ENCODE measurements at places on chromosomes 5 and 9.

GRCh38 chr5:172941067-172941516, 18.1 kb upstream of the RPL26L1 start:
- no peak for DNase-seq

GRCh38 chr5:118593003-118593328, 395.4 kb downstream of the DTWD2 start:
- no peak for DNase-seq

DNA sequence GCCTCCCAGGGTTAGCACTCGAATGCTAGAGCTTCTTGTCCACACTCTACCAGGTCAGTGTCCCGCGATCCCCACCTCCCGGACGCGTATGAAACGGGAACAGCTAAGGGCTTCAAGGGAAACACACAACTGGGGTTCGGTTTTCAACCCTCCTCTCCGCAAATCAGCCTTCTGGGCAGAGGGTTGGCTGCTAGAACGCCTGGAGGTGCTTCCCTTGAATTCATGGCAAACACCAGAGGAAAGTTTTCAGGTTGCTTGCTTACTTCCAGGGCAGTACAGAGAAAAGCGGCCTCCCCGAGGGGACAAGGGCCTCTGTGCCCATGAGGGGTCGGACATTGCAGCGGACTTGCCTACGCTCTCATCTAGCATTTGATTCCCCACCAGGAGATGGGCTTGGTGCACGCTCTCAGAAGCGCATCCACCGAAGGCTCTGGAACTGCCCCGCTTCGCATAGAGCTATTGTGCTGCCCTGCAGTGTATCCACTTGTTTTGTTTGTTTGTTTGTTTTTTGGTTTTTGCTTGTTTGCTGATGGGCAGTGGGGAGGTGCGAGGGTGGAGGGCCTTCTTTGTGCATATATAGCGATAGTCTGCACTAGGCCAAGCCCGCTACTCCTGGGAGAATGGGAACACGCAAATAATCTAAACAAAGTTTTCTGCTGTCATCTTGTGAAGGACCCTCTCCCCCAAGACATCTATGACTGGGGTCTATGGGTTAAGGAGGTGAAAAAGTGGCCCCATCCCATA, 1.3 kb upstream of the DMRT3 start:
- no peak for DNase-seq

DNA sequence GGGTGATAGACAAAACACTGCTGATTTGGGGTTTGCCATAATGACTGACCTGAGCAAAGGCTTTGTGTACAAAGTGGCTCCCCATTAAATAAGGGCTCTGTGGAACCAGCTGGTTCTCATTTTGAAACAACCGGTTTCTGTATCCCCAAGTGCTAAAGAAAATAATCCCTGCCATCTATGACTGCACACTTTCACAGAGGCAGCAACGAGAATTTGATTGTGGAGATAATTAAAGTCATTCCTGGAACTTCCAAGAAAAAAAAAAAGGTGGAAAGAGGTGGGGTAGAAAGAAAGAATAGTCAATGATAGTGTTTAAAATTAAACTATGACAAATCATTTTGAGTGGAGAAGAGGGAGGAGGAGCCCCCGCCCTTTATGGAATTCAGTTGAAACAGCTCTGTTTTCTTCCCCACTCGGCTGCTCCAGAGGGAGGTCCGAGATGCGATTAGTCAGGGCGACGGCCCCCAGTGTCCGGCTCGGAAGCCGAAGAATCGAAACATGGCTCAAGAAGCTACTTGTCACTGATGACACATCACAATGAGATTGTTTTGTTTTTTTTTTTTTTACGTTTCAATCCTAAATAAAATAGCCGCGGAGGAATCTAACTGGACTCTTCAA, 38.4 kb downstream of the EBF1 start:
- DNase-seq: no peak

DNA sequence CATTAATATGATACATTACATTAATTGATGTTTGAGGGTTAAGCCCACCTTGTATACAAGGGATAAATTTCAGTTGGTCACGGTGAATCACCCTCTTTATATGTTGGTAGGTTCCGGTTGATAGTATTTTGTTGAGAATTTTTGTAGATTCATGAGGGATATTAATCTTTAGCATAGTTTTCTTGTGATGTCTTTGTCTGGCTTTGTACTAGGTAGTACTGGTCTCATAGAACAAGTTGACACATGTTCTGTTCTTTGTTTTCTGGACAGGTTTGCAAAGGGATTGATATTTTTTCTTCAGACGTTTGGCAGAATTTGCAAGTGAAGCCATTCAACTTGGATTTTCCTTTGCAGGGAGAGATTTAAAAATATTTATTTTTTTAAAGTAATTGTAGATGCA, 49.1 kb upstream of the CLK4 start:
- no peak for DNase-seq

GRCh38 chr5:154274828-154275185, 84.3 kb downstream of the GALNT10 start:
- DNase-seq: no peak

DNA sequence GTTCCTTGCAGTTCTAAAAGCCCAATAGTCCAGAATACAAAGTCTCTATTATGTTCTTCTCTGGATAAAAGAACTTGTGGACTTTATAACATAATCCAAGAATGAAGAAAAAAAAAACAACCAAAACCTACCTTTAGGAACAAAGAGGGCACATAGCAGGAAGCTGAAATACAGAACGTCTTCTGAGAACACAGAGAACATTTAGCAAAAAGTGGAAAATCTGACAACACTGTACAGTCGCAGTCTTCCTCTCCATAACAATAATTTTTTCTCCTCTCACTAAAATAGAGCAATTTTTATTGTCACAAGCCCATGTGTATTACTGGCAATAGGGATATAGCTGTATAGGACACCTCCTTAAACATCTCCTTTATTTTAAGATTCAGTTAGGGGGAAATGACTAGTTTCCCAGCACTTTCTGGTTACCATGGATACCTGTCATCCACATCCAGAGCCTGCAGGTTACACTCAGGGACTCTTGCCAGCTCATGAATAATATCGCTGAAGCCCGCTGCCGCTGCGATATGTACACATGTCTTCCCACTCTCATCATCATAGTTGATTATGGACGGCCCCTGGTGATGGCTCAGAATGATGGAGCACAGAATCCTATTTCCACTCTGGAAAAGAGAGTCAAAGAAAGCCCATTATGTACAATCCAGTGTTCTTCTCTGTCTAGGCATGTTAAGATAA, 106.5 kb downstream of the ANKRD55 start:
- no peak for DNase-seq

- no peak for DNase-seq
Observed at GRCh38 chr5:148471379-148471778, 87.6 kb downstream of the FBXO38 start.

DNA sequence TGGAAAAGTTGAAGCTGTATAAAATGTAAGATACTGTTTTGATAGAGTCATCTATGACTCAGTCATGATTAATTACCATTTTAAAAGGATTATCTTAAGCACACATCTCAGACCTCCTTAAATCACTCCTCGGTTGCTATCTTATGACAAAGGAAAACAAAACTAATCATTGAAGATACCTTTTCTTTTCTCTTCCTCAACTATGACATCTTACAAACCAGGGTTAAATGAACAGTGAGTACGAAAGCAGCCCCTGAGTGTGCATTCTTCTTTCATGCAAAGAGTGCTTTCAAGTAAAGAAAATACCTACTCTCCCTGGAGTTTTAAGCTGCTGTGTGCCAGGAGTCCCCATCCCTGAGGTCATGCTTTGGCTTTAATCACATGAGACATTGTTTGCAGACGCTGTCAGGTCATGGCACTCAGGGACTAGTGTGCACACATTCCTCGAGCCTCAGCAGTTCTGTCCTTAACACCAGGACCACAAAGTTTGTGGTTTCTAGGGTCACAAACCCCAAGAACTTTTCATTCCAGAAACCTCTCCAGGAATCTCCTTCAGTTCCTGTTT, 86.7 kb upstream of the ICE1 start:
- no peak for DNase-seq

- no peak for DNase-seq
Observed at GRCh38 chr5:111942661-111943401, 185.8 kb upstream of the NREP start.

GRCh38 chr5:149834246-149834855, 104.2 kb downstream of the PPARGC1B start:
- DNase-seq: peak; percentile 63

DNA sequence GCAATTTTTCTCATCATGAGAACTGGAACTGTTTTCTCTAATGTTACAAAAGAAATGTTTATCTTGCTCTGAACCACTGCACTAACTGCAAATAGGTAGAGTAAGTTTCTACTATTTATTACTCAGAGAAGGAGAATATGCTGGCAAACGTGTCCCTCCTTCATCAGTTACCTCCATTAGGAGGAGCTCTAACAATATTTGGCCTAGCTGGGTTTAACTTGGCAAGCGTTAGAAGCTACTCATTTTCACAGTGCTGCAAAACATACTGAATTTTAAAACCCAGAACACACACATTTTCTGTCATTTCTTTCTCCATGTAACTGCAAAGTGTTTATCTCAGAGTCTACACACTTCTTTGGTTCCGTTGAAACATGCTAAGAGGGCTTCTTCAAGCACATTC, 101.0 kb upstream of the GABRG2 start:
- DNase-seq: no peak

DNA sequence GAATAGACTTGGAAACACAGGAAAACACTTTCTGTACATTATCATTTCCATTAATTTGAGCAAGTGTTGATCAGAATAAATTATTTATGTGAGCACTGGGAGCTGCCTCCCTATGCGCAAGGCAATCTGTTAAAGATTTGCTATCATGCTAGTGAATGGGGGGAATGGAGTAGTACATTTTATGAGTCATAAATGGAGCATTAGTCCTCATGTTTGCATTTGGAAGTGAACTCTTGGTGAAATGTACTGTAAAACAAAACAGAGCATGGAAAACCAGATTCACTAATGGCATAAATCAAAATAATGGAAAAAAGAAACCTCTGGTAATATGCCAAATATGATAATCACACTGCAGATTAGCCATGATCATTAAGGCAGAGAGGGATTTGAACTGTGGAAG, 40.5 kb upstream of the TMC1 start:
- DNase-seq: no peak

DNA sequence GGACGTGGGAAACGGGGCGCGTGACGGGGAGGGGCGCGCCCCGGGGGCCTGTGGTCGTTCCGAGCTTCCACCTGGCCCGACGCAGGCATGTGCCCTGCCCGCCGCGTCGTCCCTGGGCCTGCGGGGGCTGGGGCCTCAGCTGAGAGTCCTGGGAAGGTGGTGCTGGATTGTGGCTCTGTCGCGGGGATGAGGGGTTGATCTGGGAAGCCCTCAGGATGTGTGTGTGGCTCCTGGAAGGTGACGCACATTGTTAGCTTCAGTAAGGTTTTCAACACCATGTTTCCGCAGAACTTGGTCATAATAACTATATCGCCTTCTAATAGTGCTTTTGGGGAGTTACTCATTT, 589.1 kb downstream of the MTRR start:
- peak; percentile 10 for DNase-seq

DNA sequence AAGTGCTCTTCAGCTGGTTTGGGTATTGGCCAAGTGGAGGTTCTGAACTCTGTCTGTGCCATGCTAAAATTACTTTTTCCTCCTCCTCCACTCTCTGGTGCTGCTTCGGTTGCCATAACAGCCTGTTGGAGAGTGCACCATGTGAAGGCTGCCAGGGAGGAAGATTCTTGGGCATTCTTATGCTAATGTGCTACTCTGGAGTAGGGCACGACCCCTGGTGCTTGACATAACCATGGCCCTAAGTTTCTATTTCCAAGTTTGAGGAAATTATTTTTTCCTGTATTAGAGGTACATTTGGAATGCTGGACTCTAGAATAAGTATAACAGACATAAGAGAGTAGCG, 111.6 kb downstream of the ARHGAP26 start:
- no peak for DNase-seq

GRCh38 chr9:91419222-91420191, 4.1 kb downstream of the NFIL3 start:
- no peak for DNase-seq

DNA sequence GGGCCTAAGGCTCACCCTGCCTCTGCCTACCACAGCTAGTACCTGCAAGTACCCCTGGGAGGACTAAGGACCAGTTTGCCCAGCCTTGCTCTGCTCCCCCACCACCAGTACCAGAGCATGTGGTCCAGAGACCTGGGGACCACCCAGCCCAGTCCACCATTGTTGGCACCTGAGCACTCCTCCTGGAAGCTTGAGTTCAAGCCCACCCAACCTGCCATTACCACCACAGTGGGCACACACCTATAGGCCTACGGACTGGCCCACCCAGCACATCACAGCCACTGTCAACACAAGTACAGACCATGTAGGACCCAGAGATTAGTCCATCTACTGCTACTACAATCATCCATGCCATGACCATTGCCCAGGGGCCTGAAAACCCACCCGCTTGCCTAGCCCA, 30.8 kb upstream of the SH3TC2 start:
- no peak for DNase-seq

GRCh38 chr9:93033531-93033930, 25.0 kb upstream of the SUSD3 start:
- DNase-seq: peak; percentile 20

DNA sequence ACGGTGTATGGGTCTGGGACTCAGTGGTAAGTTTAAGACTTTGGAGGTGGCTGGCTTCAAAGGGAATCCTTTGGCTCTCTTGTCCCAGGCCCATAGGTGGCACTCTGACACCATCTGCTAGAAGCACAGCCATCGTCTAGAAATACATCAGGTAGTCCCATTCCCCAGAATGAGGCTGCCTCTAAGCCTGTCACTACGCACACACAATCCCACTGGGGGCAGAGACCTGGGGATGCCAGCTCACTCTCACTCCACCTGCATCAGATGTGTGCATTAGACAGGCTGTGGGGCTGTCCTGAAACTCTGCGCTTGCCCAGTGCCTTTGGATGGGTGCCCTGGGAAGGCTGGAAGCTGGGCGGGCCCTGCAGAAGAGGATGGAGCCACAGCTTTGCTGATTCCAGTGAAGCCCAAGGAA, 127.5 kb upstream of the PANK3 start:
- no peak for DNase-seq

DNA sequence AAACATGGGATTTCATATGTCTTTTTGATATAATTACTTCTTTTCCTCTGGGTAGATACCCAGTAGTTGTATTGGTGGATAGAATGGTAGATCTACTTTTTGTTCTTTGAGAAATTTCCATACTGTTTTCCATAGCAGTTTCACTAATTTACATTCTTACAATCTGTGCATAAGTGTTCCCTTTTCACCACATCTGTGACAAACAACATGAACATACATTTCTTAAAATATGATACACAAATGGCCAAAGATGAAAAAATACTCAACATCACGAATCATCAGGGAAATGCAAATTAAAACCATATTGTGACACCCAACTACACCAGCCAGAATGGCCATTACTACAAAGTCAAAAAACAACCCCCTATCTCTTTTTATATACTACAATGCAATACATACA, 1778.5 kb upstream of the ACO1 start:
- no peak for DNase-seq

- DNase-seq: no peak
Observed at GRCh38 chr9:122031776-122032175, 61.3 kb downstream of the TTLL11 start.

GRCh38 chr5:172321593-172321992, 38.0 kb upstream of the UBTD2 start:
- DNase-seq: no peak

All from GM20000 (cell line).